ENCODE measurements at places on chromosomes 4 and X. TPM values are rescaled to one million over a fixed set of nuclear protein-coding genes. Genes with fewer than 3 reads are reported as not detected.
A peak's percentile ranks its signal among the peaks of the same experiment; 100 is the strongest.

The KLKB1 gene
- polyA plus RNA-seq, result not detected

The GPC4 gene
- 1.6 TPM for polyA plus RNA-seq

The FAT4 gene
- polyA plus RNA-seq, result 7.2 TPM

The MAGT1 gene
- 25.3 TPM for polyA plus RNA-seq

DNA sequence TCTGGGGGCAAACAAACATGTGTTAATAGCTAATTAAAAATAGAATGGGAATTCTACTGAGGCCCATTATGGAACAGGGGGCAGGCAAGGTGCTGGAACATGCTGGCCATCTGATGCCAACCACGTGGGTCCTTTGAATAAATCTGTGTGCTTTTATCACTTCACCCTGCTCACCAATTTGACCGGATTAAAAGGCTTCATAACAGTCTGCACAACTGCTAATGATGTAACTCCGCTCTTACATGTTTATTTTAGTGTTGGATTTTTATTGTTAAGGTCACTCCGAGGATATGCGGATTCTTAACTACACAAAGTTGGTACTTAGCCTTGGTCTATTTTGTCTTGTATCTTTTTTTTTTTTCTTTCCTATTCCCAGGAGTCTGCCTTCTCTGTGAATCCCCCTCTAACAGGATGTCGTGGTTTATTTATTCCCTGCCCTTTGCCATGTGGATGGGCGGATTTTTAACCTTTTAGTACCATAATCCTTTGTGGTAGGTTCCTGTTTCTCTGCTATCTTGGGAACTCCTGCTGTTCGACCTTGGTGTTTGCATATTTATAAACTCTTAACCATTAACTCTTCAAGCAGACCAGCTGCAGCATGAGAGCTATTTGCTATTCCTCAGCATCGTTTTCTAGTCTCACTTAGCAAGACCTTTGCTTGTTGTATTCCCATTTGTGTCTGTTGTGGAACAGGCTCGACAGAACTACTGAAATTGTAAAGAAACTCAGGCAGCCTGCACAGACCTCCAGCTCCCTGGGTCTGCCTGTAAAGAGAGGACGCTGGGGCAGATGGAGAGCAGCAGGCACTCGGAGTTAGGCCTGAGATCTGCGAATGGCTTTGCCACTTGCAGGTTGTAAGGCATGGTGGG lies 38.0 kb downstream of the TRIM2 start:
- peak; percentile 73 for DNase-seq

The CENPVL1 gene
- polyA plus RNA-seq, result not detected

DNA sequence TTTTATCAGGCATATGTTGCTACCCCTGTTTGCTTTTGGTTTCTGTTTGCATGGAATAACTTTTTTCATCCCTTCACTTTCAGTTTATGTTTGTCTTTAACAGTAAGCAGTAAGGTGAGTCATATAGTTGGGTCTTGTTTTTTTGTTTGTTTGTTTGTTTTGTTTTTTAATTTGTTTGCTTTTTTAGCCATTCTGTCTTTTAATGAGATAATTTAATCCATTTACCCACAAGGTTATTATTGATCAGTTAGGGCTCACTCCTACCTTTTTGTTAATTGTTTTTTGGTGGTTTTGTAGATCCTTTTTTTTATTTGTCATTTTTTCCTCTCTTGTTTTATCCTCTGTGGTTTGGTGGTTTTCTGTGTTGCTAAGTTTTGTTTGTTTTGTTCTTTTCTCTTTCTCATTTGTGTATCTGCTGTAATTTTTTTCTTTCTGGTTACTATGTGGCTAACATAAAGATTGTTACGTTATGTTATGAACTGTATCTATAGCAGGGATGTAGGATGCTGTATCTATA lies 379.5 kb upstream of the MAD2L1 start:
- no peak for DNase-seq

- DNase-seq, result no peak
Measured at GRCh38 chr4:174873931-174874330, 44.2 kb upstream of the ADAM29 start.

GRCh38 chrX:153831429-153832150 lies 1.2 kb upstream of the PDZD4 start:
- no peak for DNase-seq

DNA sequence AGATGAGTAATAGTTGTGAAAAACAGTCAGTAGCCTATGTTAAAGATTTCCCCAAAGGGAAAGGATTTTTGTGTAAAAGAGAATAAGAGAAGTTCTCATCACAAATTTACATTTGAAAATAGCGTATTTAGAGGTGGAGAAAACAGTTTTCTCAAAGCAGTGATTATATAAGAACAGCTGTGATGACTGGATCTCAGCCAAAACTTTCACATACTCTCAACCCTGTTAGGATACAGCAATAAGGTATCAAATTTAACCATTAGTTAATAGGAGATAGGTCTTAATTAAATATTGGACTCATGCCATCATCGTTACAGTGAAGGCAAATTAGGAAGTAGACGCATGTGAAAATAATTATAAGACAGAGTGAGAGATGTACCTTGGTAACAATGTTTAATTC lies 622.7 kb downstream of the PCDH18 start:
- DNase-seq, result no peak

DNA sequence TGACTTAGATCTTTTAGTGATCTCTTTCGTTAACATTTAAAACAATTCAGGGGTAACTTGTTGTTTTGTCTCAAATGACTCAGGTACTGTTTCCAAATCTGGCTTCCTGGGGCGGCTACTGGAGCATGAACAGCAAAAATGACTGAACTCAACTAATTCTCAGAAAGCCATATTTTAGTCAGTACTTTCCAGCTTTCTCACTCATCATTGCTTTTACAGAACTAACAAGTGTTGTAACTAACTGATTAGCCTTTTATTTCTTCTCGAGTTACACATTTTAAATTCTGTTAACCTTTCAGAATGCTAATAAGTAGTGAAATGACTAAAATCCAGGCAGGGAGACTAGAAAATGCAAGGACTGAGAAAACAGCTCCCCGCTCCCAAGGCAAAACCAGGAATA lies 55.3 kb downstream of the JADE3 start:
- no peak for DNase-seq

DNA sequence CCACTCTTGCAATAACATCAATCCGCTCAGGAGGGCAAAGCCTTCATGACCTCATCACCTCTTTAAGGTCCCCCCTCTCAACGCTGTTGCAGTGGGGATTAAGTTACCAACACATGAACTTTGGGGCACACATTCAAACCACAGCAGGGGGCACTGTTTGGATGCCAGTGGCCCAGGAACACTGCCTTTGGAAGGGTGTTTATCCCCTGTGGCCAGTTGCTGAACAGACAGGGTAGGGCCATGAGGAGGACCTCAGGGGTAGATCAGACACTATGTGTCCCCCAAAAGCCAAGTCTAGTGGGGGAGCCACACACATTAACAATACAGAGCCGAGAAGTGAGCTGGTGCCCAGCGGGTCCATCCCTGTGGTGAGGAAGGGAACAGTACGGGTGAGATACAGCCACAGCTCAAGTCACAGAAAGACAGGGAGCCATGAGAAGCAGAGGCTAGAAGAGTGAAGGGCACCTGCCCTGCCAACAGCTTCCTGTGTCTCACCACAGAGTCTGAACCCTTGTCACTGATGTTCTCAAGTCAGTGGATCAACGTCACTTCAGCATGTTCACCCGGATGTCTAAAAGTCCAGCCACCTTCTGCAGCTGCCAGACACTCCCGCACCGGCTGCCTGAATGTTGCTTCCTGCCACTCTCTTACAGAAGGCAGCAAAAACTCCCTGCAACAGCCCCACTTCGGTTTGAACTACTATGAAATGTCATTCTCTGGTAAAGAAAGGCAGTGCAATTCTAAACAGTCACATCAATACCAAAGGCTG lies 19.9 kb upstream of the MXD4 start:
- no peak for DNase-seq

DNA sequence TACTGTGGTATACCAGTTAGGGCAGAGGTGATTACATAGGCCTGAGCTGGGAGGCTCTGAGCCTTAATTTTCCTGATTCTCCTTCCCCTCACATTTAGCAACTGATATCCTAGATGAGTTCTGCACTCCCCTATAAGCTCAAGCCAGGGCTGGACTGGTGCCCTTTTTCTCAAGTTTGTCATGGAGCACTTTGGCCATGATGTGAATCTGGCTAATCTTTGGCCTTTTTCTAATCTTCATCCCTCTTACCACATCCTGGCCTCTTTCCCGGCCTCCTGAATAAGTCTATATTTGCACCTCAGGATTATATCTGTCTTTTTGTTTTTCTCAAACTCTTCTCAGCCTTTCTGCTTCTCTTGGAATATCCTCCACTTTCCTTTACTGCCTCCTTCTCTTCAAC lies 10.9 kb upstream of the LAS1L start:
- no peak for DNase-seq

- no peak for DNase-seq
Measured at GRCh38 chr4:2470791-2471190, 1.9 kb downstream of the RNF4 start.

GRCh38 chr4:100189820-100190642 lies at the start of gene DDIT4L:
DDIT4L (minus strand) TSS chr4:100190468; CDS start chr4:100189983, 485 bp downstream.
- DNase-seq, result peak; percentile 37

DNA sequence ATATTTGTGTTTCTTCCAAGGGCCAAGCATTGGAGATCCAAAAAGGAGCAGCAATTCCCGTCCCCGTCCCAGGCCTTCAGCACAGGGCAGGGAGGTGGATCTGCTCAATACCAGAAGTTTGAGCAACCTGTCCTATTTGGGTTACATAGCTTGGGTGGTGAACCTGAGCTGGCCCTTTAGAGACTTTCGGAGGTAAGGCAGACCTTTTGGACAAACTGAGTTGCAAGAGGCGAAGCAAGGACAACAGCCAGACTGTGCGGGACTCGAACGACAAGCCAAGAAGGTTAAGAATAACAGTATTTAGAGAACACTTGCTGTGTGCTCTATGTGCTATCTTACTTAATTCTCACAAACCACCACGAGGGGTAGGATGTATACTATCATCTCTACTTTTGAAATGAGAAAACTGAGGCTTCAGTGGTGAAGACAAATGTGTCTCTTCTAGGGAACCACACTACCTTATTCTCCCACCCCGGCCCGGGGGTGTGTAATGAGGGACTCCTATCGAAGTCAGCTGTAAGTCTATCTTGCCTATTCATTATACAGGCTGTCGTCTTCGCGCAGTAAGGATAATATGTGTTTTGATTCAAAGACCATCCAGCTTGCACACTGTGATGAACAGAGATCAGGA lies 1.3 kb downstream of the NOP14 start:
- DNase-seq, result no peak

DNA sequence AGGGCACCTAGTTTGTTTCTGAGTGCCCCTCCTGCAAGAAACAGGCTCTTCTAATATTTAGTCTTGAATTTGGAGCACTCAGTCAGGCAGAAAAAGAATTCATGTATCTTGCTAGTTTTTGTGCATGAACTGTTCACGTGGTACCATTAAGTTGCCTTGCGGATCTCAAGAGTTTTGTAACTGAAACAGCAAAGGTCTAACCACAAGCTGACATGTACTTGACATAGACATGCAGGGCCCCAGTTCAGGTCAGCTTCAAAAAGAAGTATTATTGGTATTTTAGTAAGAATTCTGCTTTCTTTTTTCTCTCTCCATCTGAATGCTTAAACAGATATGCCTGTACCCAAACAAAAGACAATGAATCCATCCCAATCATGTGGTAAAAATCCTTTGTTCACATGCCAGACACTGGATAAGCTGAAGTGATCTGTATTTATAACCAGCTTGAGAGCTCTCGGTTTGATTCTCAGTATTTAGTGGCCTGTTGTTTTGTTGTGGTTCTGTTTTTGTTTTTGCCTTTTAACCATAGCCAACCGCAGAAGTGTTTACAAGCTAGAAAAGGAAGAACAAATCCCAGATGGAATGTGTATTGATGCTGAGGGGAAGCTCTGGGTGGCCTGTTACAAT lies 13.0 kb downstream of the RGN start:
- peak; percentile 18 for DNase-seq

- no peak for DNase-seq
Measured at GRCh38 chrX:24277405-24277804, 36.5 kb downstream of the SUPT20HL2 start.

DNA sequence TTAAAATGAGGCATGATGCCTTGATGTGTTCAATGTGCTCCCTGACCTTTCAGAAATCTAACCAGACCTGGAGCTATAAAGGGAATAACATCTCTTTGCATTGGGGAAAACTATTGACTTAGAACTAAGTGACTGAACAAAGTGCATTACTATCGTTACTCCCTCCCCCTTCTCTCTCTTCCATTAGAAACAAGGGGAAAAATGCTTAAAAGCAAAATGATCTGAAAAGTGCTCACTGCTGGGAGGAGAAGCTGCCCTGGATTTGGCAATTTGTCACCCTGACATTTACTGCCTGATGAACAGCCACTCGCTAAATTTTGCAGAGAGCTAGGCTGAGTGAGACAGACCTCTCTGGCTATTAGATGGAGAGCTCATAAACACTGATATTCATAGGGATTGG lies 48.6 kb upstream of the PARM1 start:
- DNase-seq, result no peak

DNA sequence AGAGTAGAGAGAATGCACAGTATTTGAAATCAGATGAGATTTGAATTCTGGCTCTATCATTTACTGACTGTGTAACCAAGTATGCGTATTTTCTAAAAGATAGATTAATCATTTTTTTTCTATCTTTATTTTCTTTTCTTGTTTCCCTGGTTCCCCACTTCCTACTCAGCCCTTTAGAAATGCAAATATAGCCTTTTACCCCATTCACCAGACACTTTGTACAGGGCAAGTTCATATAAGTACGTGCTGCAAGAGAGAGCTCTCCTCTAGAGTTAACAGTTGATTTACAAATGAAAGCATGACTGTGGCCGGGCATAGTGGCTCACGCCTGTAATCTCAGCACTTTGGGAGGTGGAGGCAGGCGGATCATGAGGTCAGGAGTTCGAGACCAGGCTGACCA lies 17.8 kb upstream of the TDO2 start:
- DNase-seq, result no peak

The STOX2 gene
- 1.8 TPM for polyA plus RNA-seq

DNA sequence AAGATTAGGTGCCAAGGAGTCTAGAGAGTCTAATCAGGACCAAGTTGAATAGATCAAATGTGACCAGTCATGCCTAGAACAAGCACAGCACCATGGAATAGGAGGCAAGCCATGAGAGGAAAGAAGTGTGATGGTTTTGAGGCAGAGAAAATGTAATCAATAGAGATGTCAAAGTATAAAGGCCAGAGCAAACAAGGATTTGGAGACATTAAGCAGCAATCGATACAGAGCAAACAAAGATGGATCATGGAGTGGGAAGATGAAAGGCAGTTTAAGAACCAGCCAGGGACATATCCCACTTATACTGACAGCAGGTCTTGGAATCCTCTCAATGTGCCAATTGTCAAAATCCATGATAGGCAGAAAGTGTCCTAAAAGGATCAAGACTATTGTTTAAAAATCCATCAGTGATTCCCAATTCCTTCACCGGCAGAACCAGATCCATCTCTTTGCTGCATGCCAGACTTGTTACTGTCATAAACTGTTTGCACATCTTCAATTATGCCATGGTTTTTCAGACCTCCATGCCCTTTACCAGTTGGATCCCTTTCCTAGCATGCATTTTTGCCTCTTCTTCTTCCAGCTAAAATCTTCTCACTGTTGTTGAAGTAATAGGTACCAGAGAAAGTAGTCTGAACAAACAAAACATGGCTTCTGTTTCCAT lies 520.7 kb upstream of the ARX start:
- DNase-seq, result no peak

The FUNDC2 gene
- polyA plus RNA-seq, result 51.7 TPM

The EIF2S3 gene
- polyA plus RNA-seq, result 97.9 TPM
